Activated naive CD4-positive, alpha-beta T cell treated with Interleukin-2 at 50 U/mL for 16 hours (primary cell): ENCODE measurements at places on chromosomes 12 and 14.

DNA sequence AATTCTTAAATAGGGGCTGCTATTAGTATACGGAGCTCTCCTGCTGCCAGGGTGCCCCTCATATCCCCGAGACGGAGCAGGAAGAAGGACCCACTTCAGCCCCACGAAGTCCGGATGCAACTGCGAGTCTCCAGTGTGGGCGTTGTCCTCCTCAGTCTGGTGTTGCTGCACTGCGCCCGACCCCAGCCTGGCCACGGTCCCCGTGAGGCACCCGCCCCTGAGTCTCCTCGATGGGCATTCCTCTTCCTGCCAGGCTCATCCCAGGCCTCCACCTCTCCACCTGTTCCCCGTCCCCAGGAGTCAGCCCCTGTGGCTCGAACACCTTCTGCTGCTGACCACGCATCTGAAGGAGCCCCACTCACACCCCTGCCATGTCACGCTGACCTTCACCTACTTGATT is 68.1 kb upstream of the SFSWAP start:
- DNase-seq, result no peak

DNA sequence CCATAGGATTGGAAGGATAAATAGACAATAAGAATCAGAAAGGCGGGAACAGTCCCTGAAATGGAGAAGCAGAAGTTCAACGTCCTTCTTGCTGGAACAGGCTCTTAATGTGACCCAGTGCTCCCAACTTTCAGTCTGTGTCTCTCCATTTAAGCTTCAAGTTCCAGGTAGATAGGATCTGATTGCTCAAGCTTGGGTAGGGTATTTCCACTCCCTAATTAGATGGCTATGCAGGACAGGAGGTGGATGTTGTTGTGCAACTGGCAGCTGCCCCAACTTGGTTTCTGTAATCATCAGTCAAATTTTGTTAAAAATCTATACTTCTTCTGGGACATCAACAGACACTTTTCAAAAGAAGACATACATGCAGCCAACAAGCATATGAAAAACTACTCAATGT is 266.2 kb downstream of the C12orf75 start:
- no peak for DNase-seq

DNA sequence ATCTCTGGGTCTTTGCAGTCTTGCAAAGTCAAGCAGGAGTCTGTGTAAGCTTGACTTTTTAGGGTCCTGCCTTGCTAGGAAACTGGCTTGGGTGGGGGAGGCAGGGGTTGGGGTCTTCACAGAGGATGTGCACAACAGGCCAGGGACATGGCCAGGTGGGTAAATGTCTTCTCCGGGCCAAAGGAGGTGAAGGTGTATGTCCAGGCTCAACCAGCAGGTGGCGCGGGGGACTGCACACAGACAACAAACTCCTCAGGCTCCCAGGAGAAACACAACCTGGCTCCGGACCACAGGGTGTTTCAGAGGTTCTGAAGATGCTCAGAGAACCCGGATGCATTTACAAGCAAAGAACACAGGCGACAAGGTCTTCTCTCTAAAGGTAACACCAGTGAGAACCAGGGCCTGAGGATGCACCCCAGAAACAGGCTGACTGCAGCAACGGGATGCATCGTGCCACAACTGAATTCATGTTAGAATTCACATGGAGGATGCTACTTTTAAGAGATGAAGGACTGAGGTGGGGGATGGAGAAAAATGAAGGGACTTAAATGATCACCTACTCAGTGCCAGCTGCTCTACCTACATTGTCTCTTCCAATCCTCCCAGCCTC is 56.0 kb downstream of the PLEKHG3 start:
- peak; percentile 68 for DNase-seq

DNA sequence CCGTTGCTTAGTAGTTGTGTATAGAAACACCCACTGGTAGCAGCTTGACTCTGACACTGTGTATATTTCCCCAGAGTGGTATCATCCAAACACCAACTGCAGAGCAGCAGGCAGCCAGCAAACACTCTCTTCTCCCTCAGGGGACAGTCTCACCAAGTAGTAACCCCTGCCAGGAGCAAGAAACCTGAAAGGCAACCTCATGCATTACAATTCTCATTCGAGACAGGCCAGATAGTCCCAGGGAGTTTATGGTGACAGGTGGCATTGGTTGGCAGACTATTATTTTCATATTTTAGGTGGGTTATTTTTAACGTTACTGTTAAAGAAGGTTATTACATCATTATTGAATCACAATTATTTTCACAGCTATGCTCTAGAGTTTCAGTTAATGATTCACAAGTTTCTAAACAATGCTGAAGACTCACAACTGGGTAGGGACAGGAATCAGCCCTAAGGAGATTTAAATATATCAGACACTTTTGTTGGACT is 222.8 kb downstream of the EGLN3 start:
- DNase-seq, result no peak

GRCh38 chr12:60935981-60936761 is 1324.0 kb upstream of the USP15 start:
- no peak for DNase-seq

DNA sequence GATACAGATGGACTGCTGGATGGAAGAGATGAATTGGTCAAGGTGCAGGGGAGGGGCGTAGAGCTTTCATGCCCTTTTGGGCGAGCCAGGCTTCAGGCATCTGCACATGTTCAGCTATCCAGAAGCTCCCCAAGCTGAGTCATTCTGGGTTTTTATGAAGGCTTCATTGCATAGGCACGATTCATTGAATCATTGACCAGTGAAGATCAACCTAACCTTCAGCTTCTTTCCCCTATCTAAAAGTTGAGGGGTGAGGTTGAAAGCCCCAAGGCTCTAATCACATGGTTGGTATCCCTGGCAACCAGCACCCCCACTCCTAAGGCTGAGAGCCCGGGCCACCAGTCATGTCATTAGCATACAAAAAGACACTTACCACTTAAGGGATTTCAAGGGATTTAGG is 36.3 kb downstream of the RPS29 start:
- DNase-seq, result no peak

- DNase-seq, result no peak
Measured at GRCh38 chr12:45282411-45282810, 66.5 kb downstream of the ANO6 start.

DNA sequence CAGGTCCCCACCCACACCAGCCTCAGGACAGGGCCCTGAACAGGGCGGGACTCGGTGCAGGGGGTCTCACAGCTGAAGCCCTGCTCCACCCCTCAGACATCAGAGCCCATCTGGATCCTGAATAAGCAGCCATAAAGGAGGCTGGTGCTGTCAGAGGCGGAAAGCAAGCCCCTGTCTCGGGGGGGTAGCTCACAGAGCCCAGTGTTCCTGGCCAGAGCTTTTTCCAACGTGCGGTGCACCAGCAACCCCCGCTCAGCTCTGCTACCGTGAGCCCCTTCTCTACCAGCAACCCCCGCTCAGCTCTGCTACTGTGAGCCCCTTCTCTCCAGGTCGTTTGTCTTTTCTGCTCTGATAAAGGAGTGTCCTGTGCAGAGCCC is 136.5 kb upstream of the SFSWAP start:
- no peak for DNase-seq
